Tracheal epithelial cell (primary cell): ENCODE measurements at places on chromosomes 7 and 10. TPM values are rescaled to one million over a fixed set of nuclear protein-coding genes. Genes with fewer than 3 reads are reported as not detected.

Gene SCIN
- total RNA-seq, result 0.21 and 5.3 TPM in 2 replicates

Gene XRCC2
- under 0.01 and 0.48 TPM in 2 replicates for total RNA-seq

Gene ZPBP
- total RNA-seq, result not detected in 2 replicates

Gene GHRHR
- total RNA-seq, result not detected in 2 replicates

Gene IKZF1
- 0.24 TPM in 1 of 2 replicates, not detected in the other for total RNA-seq
